ENCODE measurements at places on chromosomes 6 and 20.
A peak's percentile ranks its signal among the peaks of the same experiment; 100 is the strongest.

GRCh38 chr6:35919827-35920751 lies 809 bp downstream of the SRPK1 start:
- no peak for DNase-seq

GRCh38 chr6:82568290-82568993 lies 204.8 kb downstream of the TPBG start:
- no peak for DNase-seq

- DNase-seq, result no peak
These were observed 331.3 kb upstream of the DEFB112 start for GRCh38 chr6:50381099-50381415.

DNA sequence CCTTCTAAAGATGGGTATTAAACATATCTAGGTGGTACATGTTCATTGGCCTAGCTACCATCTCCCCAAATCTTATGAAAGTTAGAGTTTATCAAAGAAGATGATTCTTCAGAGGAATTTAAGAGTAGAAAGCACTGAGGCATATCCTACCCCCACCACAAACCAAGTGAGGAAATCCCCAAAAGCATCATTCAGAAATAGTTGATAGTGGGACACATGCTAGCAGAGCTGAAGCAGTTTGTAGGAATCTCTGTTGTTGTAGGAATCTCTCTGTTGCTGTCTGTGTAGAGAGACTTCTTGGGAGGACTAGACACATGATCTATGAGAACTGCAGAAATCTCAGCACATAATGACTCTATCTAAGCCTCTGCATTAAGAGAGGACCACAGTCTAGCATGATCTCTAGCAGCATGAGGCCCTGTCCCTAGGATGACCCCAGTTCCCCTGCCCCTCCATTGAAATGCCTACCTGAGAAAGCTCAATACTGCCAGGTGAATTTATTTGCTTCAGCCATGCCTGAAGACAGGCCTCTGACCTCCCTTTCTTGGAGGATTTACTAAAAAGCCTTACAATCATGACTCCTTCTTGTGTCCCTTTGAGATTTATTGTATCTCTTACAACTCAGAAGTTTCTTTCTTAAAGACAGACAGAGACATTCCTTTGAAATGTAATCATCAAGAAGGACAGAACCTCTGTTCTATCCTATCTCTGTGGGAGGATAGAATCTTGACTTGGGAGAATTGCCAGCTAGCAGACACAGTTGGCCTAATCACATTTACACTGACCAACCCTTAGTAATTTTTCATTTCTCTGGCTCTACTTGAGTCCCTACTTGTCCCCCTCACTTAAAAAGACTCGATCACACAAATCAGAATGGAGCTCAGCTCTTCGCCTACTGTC lies 582.4 kb downstream of the PHF3 start:
- DNase-seq, result no peak

DNA sequence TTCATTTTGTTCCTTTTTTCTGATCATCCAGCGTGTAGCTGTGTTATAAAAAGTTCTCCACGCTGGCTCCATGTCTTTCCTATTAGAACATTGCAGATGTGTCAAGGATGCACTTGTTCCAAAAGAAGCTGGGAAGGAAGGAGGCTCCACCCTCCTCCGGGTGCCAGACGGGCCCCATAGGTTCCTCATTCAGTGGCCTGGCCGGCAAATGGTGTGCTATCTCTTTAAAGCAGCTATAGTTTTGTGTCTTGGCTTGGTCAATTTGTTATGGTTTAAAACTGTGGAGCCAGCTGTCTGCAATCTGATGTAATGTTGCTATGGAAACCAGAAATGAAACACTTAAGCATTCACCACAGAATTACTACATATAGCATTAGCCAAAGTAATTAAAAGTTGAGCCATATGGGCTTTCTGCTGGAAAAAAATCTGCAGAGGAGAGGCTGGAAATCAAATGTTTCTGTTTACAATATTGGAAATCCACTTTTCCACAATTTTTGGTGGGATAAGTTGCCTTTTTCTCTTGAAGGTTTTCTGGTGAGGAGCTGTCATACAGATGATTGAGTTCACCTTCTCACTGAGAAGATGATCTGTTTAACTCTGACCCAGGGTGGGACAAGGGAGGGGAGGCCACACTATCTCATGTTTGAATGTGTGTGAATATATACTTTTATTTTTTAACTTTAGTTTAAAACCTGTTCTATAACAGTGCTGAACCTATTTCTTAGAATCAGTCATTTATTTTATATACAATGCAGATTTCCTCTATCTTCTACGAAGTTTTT lies 167.4 kb downstream of the SASH1 start:
- DNase-seq, result peak; percentile 92

DNA sequence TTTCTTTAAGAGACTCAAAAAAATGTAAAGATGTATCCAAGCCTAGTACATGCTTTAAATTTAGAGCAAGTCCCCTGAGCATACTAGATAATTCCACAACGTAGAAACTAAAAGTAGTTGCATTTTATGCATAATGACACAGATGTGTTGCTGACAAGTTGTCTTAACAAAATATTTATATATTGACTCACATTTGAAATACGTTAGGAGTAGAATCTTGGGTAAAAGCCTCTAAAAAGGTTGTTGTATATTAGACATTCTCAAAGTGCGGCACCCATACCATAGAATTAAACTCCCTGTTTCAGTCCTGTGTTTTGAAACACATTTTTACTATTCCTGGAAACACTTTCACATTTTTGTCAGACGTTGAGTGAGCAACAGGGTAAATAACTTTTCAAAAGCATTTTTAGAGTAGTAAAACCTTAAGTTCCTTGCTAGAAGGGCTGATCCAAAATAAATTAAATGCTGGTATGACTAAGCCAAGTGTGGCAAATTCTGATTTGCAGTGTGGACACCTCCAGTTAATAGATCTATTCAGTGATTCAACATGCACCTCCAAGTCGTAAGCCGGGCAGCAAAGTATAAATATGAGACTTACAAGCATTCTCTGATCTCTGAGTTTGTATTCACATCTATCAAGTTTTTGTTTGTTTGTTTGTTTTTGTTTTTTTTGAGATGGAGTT lies 97.5 kb downstream of the GMDS start:
- no peak for DNase-seq

DNA sequence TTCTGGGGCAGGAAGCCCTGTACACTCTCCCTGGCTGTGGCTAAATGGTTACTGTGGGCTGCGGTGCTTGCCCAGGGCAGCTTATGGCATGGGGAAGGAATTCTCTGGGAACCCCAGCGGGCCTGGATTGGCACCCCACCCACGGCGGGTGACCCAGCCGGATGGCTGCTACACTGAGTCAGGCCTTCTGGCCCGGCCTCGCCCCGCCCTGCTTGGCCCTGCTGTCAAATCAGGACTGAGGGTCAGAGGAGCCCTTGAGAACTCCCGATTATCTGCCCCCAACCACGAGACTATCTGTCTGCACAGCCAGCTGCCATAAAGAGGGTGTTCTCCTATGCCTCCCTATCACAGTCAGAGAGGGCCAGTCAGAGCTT lies 7.3 kb upstream of the ITPR3 start:
- no peak for DNase-seq

GRCh38 chr6:149628875-149629510 lies 19.5 kb downstream of the KATNA1 start:
- DNase-seq, result no peak

GRCh38 chr20:61830241-61830930 lies 235.3 kb downstream of the TAF4 start:
- no peak for DNase-seq

GRCh38 chr20:4800676-4801449 lies 79.2 kb downstream of the PRND start:
- DNase-seq, result no peak

- no peak for DNase-seq
These were observed 18.3 kb upstream of the ASF1A start for GRCh38 chr6:118875672-118876071.

GRCh38 chr6:115194981-115195638 lies 852.3 kb upstream of the HS3ST5 start:
- no peak for DNase-seq

GRCh38 chr6:43724914-43725642 lies 37.5 kb upstream of the MRPS18A start:
- DNase-seq, result peak; percentile 33

DNA sequence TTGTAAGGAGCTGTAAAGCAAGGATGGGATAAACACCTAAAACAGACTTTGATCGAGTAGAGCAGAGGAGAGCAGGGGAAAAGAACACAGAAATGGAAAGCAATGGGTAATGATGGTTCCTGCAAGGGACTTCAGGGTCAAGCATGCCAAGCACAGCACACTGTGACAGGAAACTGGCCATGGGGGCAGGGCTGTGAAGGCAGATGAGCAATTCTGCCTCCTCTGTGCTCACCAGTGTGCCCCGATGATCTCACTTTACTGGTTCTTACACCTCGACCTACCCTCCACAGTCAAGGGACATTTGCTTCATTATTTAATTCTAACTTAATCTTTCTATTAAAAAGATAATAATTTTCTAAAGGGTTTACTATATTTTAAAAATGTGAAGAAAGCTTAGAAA lies 21.6 kb upstream of the MYB start:
- no peak for DNase-seq

DNA sequence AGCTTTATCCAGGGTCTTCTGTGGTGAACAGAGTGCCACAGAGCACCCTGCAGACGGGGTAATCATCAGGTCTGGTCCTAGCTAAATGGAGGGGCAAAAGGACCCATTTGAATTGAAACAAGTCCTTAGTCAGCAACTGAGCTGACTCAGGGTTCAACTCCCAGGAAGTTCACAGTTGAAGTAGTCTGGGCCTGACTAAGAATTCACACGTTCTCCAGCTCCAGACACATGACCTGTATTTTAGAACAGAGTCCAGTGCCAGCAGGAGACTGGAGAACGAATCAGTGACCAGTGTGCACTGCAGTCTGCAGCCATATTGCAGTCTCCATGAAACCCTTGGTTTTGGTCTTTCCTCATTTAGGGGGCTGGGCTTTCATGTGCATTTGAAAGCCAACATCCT lies 85.2 kb downstream of the ELOVL4 start:
- DNase-seq, result no peak

DNA sequence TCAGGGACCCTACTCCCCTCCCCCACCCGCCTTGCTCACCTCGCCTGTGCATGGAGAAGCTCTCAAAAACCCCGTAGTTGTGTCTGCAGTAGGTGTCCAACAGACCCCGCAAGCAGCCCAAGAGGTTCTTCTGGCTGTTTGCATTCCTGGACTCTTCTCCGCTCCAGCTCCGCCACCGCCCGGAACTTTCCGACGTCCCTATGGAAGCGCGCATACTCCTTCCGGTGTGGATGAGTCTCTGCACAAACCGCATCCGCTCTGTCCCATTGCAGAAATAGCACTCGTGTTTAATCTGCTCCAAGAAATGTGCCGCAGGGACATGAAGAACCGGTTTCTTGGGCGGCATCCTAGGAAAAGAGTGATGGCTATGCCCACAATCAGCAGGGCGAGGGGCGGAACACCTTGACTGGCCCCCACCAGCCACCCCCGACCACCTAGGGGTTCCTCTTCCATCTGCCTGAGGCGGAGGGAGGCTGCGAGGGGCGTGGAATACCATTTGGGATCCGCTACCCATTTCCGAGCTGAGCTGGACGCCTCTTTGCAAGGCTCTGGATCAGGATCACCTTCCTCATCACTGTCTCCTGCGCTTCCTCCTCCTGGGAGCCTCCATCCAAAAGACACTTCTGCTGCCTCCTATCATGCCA lies 20.2 kb downstream of the HLA-DRA start:
- DNase-seq, result no peak

GRCh38 chr6:130524552-130524951 lies 158.7 kb downstream of the TMEM200A start:
- no peak for DNase-seq

GRCh38 chr6:132703936-132704335 lies 9.9 kb downstream of the VNN1 start:
- no peak for DNase-seq

DNA sequence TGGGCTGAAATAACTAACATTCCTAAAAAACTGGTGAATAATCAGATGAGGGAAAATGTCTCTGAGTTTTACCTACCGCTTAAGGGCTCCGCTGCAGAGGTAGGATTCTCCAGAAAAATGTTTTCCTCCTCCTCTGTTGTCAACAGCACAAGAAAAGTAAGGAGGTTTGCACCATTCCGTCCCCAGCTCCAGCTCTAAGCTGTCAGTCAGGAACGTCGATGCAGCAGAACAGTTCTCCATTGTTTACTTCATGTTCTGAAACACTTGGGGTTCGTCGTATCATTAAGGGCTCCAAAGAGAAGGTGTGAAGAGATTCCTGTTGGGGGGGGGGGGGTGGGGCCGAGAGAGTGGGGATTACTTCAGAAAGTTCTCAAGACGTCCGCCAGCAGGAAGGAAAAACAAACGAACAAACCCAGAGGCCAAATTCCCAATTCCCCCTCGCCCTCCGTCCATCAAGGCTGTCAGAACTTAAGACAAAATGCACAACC lies 734 bp downstream of the MMS22L start:
- DNase-seq, result no peak

DNA sequence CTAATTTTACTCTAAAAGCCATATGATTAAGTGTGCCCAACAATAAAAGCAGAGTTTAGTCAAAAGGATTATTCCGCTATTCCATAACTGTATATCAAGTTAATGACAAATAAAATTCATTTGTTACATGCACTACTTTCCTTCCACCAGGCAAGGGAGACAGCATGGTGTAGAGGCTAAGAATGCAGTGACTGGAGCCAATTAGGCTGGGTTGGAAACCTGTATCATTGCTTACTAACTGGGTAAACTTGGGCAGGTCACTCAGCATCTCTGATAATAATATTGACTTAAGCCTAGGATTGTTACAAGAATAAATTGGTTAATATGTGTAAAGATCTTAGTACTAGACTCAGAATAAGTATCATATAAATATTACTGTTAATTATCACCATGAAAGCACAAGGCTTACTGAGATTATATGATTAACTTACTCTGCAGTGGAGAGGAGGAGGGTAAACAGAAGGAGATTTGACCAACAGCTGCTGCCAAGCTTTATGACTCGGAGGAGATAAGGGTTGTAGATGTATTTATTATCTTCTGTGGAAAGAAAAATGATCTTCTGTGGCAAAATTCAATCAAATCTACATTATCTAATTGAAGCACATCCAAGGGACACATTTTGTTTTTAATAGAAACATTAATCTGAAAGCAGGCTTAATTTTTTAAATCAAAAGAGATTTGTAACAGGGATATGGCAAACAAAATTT lies 1459.9 kb downstream of the GRIK2 start:
- no peak for DNase-seq

GRCh38 chr6:33716890-33717632 lies 5.6 kb upstream of the UQCC2 start:
- DNase-seq, result no peak

DNA sequence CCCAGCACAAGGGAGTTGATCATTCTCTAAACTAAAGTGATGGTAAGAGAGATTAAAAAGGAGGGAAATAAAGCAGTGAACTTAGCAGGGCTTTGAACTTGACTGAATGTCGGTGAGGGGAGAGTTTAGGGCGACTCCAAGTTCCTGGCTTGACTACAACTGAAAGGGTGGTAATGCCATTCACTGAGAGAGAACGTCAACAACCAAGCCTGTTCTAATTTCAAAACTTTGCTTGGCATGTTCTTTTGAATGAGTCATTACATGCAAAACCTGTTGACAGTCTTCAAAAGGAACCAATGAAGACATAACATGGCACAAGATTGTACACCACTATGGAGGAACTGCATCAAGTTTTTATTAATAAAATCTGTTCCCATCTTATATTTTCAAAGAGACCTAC lies 10.3 kb upstream of the MYB start:
- no peak for DNase-seq
